ENCODE measurements at places on chromosomes 1 and 21.
A peak's percentile ranks its signal among the peaks of the same experiment; 100 is the strongest.

DNA sequence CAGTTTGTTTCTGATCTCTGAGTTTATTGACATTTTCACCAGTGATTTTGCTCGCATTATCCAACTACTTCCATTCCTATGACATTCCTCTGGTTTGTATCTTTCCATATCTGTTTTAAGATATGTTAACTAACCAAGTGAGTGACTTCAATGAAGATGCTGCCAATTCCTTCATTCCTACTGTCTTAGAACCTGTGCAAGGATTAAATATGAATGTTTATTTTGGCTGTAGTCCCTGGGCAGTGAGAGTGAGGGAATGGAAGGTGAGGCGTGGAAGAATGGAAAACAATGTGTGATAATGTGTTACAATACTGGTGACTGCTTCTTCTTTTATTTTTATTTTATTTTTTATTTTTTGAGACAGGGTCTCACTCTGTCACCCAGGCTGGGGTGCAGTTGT lies 183.0 kb downstream of the SDCCAG8 start:
- DNase-seq: no peak

- DNase-seq: no peak
Measured at GRCh38 chr1:201748335-201748734, 80.6 kb upstream of the IPO9 start.

GRCh38 chr1:242139986-242140385 lies 141.1 kb upstream of the MAP1LC3C start:
- no peak for DNase-seq

DNA sequence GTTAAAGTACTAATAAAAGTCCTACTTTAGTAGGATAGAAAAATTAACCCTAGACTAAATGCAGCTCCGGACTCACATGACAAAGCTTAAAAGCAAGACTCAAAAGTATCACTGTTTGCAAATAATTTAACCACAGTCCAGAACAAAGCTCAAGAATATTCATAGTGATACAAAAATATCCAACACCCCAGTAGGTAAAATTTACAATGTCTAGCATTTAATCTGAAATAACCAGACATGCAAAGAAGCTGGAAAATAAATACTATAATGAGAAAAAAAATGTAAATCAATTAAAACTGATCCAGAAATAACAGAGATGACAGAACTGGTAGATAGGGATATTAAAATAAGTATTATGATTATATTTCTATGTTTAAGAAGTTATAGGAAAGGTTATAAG lies 67.0 kb downstream of the KIAA0319L start:
- DNase-seq: no peak

- DNase-seq: no peak
Measured at GRCh38 chr1:246320286-246320685, 186.8 kb downstream of the SMYD3 start.

DNA sequence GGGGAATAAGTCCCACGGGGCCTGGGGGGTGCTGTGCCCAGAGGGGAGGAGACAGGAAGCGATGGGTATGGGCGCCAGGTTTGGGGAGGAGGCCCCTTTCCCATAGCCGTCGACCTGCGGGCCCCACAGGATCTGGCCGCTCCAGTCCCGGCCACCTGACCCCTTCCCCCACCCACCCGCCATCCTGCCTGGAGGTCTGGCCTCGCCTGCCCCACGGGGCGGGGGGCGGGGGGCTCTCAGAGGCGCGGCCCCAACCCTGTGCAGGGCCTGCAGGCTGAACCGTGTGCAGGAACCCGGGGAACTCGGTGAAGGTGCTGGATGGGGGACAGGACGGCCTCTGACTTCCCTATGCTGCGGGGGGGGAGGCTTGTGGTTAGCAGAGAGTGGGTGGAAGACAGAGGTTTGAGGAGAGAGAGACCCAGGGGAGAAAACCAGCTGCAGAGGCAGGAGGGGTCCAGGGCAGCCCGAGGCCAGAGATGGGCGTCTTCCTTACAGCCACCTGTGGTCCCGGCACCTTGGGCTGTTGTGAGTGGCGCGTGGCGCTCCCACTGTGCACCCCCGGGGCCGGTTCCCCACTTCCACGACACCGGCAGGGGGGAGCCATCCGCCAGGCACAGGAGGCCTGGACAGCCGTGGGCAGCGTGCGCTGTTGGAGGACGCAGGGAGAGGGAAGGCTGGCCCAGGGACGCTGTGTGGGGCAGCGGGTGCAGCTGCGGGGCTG lies 2.5 kb upstream of the TNFRSF18 start:
- DNase-seq: no peak

GRCh38 chr1:243343970-243344937 lies 88.4 kb downstream of the SDCCAG8 start:
- no peak for DNase-seq

GRCh38 chr1:199113265-199113869 lies 474.5 kb downstream of the PTPRC start:
- peak; percentile 44 for DNase-seq

- no peak for DNase-seq
Measured at GRCh38 chr1:105087506-105087905, 1337.8 kb downstream of the AMY1C start.

- no peak for DNase-seq
Measured at GRCh38 chr1:210332719-210333398, 4.2 kb downstream of the HHAT start.

DNA sequence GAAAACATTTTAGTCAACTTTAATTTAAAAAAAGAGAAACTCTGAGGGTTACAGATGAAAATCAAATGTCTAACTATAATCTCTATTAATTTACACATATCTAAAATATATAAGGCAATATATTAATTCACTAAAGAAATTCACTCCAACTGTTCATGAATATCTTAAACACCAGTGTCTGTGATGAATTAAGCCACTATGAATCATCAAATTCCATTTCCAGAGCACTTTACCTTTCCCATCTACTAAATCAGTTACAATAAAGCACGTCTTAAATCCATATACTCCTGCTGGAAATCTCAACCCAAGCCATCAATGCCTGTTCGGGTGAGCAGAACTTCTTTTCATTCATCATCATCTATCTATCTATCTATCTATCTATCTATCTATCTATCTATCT lies 4.3 kb downstream of the TAF5L start:
- no peak for DNase-seq

- no peak for DNase-seq
Measured at GRCh38 chr1:213250041-213250440, 199.0 kb downstream of the RPS6KC1 start.

DNA sequence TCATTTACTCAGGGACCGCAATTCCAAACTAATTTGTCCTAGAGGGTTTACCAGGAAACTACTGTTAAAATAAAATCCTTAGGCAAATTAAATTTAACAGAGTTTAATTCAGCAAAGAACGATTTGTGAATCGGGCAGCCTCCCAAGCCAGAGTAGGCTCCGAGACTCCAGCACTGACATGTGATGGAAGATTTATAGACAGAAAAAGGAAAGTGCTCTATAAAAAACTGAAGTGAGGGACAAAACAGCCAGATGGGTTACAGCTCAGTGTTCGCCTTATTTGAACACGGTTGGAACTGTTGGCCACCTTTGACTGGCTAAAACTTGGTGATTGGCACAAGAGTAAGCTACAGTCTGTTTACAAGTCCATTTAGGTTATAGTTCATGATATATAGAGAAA lies 35.2 kb upstream of the RCSD1 start:
- DNase-seq: no peak

Measured in activated gamma-delta T cell treated with anti-CD3 and anti-CD28 coated beads, Interleukin-2, amount 50 U/mL, for 16 hours (primary cell).